ENCODE measurements at places on chromosomes 7 and 10.

DNA sequence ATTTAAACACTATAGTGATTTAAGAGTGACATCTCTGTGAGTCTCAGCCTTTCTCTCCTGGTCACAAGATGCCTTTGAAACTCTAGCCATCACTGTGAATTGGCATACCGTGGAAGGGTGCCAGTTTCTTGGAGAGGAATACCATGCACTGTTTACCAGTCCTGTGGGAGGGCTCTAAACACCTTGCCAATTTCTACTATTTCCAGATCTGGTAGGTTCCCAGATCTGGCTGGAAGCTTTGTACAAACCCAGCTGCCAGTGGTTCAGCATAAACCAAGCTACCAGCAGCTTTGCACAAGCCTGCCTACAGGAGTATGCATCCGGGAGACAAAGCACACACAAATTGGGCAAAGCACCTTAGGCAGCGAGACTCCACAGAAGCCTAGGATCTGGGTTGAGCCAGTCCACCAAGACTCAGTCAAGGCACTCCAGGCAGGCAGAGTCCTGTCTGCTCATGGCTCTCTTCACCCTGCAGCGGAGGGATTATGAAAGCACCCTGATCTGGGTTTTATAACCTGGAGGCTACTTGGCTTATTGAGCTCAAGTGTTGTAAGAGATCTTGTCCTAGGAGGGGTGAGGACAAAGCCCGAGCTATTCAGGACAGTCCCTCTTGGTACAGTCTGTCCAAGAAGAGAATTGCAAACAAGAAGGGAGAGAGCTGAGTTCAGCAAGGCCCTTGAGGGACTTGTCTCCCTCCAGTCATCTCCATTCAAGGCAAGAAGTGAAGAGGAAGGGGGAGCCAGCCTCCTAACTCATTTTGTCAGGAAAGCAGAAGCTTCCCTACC, 23.6 kb downstream of the MCM10 start:
- DNase-seq: no peak

- no peak for DNase-seq
Observed at GRCh38 chr10:75166623-75166972, 44.0 kb upstream of the VDAC2 start.

DNA sequence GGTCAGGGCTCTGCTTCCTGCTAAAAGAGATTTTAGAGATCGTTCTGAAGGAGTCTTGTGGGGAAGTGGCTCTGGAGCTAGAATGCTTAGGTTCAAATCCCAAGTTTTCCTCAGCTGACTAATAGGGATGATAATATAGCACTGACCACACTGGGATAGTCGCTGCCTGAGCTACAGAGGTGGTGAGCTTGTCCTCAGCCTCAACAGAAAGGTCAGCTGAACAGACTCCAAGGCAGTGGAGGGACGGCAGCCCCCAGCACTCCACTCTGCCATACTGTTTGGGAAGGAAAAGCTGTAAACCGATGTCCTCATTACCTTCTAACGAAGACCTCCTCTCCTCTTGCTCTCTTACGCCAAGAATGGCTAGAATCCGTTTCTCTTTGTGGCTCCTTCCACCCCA, 36.2 kb downstream of the KAT6B start:
- DNase-seq: no peak

- no peak for DNase-seq
Observed at GRCh38 chr10:71638822-71639719, 80.5 kb downstream of the C10orf105 start.

DNA sequence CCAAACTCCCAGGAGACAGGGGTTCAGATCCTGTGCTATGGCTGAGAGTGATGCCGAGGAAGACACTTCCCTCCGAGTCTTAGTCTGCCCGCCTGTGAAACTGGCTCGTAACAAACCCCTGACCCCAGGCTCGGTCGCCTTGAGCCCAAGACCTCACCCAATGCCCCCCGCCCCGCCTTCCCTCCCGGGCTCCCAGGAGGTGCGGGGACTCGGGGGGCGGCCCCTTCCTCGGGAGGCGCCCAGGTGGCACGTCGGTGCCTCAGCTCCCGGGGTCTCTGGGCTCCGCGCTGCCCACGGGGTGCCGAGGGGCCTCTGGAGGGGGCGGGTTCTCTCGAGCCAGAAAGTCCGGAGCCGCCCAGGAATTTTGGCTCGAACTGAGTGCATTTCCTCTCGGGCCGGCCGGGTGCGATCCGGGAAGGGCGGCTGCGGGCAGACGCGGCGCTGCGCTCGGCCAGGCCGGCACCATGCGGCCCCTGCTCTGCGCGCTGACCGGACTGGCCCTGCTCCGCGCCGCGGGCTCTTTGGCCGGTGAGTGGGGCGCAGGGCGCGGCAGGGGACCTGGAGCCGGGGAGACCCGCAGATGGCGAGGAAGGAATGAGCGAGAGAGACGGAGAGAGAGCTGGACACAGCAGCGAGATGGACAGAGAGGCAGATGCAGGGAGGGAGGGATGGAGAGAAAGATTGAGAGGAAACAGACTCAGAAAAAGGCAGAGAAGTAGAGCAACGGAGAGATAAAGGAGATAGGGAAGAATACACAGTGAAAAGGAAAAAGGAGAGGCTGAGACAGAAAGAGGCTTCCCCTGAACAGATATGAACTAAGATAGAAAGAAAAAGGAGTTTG, at the start of gene PLAC9:
TSS of gene PLAC9 (plus strand) at position 432 of the 841 bp plus-strand sequence. CDS start at position 465, 33 bp downstream.
- no peak for DNase-seq

GRCh38 chr10:29533696-29534285, 101.0 kb downstream of the SVIL start:
- DNase-seq: no peak
